ENCODE measurements at places on chromosomes 12 and 14.

DNA sequence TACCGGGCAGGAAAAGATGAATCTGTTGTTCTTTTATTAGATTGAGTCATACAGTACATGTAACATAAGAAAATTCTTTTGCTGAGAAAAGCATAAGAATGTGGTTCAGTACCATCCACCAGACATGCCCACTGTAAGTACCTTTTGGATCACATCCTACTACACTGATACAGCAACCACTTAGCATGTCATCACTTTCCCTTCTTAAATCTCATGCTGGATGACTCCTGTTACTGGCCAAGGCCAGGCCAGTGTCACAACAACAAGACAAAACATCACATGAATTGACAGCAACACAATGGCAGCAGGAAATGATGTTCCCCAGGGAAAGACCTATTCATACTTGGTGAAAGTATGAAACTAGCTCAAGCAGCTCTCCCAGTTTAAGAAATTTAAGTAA is 46.4 kb downstream of the STXBP6 start:
- no peak for DNase-seq

DNA sequence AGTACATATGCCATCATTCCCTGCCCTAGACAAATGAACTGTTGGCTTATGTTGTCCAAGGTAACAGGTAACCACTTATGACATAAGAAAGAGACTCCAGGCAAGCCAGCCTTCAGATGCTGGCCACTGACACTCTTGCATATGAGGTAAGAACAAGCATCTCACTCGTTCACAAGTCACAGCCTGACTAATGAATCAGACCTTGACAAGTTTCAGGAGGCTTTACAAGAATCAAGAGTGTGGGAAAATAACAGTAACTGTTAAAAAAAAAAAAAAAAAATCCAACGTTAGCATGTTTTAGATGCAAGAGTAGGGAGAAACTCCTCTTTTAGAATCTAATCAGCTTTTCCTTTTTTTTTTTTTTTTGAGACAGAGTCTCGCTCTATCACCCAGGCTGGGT is 40.7 kb downstream of the ZFYVE1 start:
- no peak for DNase-seq

GRCh38 chr12:18905134-18905533 is 167.2 kb downstream of the CAPZA3 start:
- no peak for DNase-seq

- no peak for DNase-seq
These were observed 44.5 kb downstream of the RIMBP2 start for GRCh38 chr12:130671556-130671955.

DNA sequence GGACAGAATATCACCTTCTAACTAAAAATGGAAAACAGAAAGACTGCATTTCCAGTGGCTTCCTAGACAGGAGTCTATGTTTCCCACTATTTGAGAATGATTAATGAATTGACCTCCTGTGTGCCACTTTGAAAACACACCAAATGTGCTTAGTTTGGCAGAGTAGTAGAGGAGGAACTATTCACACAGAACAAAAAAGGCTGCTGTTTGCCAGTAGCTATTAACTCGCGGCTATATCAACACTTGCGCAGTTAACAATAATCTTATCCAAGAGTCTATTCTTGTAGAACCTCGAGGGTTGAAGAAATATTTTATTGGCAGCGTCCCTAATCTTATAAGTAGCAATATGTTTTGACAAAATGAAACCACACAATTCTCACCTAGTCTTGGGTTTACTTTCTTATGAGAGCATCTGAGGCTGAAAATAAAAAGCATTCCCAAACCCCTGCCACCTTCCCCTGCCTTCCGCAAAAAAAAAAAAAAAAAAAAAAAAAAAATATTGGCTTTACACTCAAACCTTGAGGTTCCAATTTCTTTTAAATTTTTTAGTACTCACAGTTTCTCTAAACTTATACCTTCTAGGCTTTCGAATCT is 127.3 kb upstream of the FLRT2 start:
- peak; percentile 88 for DNase-seq

- no peak for DNase-seq
These were observed 629.3 kb downstream of the DIO2 start for GRCh38 chr14:79581912-79582576.

GRCh38 chr14:66247662-66248193 is 238.4 kb upstream of the CCDC196 start:
- DNase-seq = no peak

DNA sequence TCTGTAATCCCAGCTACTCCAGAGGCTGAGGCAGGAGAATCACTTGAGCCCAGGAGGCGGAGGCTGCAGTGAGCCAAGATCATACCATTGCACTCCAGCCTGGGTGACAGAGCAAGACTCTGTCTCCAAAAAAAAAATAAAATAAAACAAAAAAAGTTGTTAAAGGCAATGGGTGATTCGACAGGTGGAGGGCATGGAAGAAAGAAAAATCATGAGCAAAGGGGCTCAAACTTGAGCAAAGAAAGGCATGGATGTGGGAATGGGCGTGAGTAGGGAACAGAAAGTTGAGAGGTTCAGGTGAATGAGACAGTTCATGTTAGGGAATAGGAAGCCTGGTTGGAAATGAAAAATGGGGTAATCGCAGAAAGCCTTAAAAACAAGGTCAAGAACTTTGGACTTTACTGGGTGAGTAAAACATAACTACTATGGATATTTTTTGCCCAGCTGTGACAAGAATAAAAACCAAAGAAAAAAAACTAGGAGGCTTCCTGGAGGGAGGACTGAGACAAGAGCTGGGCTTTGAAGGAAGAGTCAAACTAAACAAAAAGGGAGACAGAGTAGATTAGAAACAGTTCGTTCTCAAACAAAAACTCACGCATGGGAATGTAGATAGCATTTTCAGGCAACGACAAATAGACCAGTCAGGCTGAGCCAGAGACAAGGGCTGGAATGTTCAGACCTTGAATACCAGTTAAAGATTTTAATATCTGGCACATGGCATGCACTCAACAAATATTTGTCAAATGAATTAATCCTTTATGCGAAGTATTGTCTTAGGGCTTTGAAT is 18.8 kb downstream of the PYM1 start:
- DNase-seq = no peak

- peak; percentile 79 for DNase-seq
These were observed 12.8 kb downstream of the LRCOL1 start for GRCh38 chr12:132597333-132598316.

- DNase-seq = no peak
These were observed 80.0 kb upstream of the EGLN3 start for GRCh38 chr14:34030864-34031263.

- no peak for DNase-seq
These were observed 10.1 kb downstream of the CCDC196 start for GRCh38 chr14:66496188-66496807.

DNA sequence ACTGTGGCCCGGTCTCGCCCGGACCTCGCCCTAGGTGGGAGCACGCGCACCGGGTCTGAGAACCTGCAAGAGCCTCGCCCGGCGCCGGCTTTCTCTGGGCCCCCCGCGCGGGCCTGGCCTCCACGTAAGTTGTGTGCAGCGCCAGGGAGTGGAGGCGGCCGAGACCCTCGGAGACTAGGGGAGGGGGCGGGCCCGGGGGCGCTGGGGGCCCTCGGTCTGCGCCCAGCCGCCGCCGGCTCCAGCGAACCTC is 183 bp upstream of the PRMT8 start:
- DNase-seq = no peak

DNA sequence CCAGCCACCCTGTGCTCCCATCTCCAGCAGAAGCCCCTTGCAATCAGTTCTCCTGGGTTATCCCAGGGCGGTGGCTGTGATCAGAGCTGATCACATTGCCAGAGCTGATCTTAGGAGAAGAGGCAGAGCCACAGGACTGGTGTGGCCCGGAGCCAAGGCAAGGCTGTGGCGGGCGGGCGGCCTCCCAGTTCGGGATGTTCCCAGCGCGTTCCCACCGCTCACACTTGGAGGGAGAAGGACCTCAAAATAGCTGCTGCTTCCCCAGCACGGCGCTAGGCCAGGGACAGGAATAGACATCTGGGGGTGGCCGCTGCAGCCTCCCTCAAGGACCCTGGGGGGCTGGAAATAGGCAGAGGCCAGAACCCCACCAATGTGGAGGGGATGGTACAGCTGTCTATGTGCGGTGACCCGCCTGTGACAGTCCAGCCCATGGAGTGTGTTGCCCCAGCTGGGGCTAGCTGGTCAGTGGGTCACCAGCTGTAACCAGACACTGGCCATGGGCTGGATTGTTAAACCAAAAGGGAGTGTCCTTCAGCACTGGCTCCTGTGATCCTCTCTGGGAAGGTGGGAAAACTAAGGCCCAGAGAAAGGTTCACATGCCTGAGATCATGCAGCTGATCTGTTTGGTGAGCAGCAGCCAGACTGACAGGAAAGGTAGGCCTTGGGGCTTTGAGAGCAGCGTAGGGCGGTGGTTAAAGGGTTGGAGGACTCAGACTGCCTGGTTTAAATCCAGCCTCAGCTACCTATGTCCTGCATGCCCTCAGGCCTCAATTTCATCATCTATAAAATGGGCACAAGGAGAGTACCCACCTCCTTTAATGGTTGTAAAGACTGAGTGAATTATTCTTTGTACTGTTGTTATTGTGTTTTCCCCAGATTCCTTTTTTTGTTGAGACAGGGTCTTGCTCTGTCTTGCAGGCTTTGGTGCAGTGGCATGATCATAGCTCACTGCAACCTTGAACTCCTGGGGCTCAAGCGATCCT is 8.0 kb upstream of the POP5 start:
- DNase-seq = no peak

- no peak for DNase-seq
These were observed 5.3 kb upstream of the PSMD9 start for GRCh38 chr12:121883315-121883660.

GRCh38 chr12:48788524-48788853 is 400 bp downstream of the ADCY6 start:
- DNase-seq = no peak

GRCh38 chr14:25832585-25832984 is 765.2 kb downstream of the NOVA1 start:
- DNase-seq = no peak

- DNase-seq = no peak
These were observed 117.2 kb downstream of the SAMD4A start for GRCh38 chr14:54683882-54684794.

- no peak for DNase-seq
These were observed 44.1 kb downstream of the RFLNA start for GRCh38 chr12:124338876-124339603.

GRCh38 chr12:116202433-116202832 is 75.1 kb downstream of the MED13L start:
- no peak for DNase-seq

- peak; percentile 59 for DNase-seq
These were observed 121.2 kb downstream of the RAD51B start for GRCh38 chr14:67940486-67941455.

GRCh38 chr12:68932128-68932960 is 627 bp downstream of the CPM start:
- DNase-seq = peak; percentile 22

DNA sequence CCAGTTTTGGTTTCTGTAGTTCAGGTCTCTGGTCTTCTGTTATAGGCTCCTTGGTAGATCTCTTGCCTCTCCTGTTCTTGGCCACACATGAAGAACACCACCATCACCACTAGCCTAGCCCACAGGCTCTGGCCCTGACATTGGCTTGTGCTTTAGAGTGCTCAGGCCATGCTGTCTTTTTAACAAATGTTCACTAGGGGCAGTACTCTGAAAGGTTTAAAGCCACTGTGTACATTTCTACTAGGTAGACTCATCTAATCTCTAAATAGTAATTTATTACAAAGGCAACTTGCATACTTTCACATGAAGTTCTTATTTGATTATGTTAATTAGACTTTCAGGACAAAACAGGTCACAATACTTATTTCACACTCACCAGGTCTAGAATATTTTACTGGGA is 38.3 kb downstream of the PDE6H start:
- DNase-seq = no peak

DNA sequence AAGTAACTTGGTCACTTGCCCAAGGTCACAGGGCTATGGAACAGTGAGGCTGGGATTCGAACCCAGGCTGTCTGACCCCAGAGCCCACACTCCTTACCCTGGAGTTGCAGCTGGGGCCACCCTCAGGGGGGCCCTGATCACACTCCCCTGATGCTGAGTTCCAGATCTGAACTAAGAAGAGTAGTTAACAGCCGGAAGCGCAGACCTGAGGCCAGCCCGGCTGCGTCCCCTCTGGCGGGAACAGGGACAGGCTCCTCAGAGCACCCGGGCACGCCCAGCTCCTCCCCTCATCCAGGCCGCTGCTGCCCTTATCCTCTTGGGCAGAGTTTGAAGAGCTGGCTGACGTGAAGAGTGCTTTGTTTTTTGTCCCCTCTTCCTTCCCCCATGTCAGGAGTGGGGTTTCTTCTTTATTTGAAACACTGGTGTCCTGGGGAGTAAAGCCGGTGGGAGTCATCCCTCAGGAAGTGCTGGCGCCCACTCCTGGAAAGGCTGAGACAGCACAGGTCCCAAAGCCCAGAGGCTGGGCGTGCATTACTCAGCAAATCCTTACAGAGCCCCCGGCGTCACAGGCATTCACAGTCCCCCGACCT is 8.7 kb downstream of the PHB2 start:
- DNase-seq = peak; percentile 99

DNA sequence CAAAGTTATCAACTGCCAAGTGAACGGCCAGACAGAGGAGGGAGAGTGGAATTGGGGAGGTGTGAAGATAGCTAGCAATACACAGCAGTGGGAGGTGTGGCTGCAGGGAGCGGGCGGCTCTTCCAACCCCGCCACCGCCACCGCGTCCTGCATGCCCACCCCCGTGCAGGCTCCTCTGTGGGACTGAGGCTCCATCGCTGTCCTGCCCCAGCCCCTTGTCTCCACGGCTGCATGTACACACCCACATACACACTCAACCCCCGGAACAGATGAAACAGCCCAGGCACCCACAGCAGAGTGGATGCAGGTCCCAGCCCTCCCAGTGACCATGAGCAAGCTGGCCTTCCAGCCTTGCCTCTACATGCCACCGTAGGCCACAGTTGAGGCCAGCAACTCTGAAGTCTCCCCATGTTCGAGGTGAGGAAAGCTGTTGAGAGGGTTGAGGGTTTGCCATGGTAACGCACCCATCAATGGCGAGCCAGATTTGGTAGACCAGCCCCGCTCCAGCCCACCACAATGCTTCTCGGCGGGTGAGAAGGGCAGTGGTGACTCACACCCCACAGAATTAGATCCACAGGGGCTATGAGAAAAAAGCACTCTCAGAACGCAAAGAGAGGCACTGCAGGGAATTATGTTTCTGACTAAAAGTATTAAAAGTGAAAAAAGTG is 39.3 kb downstream of the PITPNM2 start:
- no peak for DNase-seq

DNA sequence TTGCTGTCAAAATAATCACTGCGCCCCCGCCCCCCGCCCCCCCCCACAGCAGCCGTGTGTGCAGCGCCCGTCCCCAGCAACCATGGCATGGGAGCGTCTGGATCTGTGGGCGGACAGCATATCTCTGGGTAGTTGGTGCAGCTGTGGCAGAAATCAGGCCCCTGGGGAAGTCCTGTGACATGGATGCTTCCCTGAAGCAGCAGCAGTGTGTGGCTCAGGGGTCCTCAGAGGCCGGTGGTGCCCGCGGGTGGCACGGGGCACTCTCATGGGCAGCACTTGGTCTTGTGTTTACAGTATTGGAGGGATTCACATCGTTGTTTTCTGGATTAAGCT is 19.2 kb downstream of the XRCC3 start:
- peak; percentile 36 for DNase-seq
